ENCODE measurements at places on chromosomes 7 and 10. TPM values are rescaled to one million over a fixed set of nuclear protein-coding genes. Genes with fewer than 3 reads are reported as not detected.

STRIP2 gene
- 12.1 TPM for total RNA-seq

PLEKHS1 gene
- total RNA-seq = not detected

MAP3K8 gene
- 13.0 TPM for total RNA-seq

TMEM225B gene
- total RNA-seq = 0.65 TPM

CTTNBP2 gene
- total RNA-seq = not detected

NEBL gene
- total RNA-seq = not detected

PAX4 gene
- total RNA-seq = not detected

SYT15 gene
- 0.75 TPM for total RNA-seq

FGFBP3 gene
- 2.1 TPM for total RNA-seq

SEMA3E gene
- not detected for total RNA-seq

HMX3 gene
- total RNA-seq = not detected

CCL24 gene
- total RNA-seq = not detected

SPDYE1 gene
- 0.13 TPM for total RNA-seq

SNCG gene
- total RNA-seq = 0.68 TPM

RBP3 gene
- total RNA-seq = not detected

GPR141 gene
- not detected for total RNA-seq
